Right hindlimb (tissue), 1 donor: ENCODE measurements at places on chromosomes 3 and 15.

- DNase-seq, result no peak
These were observed at the start of gene HESX1 for GRCh38 chr3:57199895-57200297. TSS of gene HESX1 (minus strand) at chr3:57199978. CDS start at chr3:57199918, 60 bp downstream.

GRCh38 chr3:186057594-186057993 lies 51.3 kb downstream of the ETV5 start:
- no peak for DNase-seq

DNA sequence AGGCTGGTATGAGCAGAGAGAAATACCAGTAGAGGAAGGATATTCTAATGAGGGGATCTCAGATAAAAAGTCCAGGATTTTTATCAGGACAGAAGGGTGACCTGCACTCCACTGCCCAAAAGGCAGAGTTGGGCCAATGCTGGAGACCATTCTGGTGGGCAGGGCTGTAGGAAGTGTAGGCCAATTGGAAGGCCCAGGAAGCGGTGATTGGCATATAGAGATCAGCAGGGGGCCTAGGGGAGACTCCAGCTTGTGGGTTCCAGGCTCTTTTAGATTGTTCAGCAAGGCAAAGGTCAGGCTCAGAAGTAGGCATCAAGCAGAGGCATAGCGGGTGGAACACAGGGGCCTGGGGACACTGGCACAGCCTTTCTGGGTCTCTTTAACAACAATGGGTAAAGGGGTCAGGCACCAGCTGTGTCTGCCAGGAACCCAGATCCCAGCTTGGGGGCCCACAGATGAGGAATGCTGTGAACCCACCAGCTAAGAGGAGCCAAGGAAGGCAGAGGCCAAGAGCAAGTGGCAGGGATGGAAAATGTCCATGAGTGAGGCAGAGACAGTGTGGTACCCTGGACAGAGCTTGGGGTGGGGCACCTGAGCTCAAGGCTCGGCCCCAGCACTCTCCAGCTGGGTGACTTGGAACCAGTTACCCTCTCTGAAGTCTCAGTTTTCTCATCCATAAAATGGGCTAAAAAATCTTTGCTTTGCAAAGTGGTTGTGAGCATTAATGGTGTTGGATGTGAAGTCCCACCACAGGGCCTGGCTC lies 27.0 kb upstream of the RASGRF1 start:
- DNase-seq, result no peak

DNA sequence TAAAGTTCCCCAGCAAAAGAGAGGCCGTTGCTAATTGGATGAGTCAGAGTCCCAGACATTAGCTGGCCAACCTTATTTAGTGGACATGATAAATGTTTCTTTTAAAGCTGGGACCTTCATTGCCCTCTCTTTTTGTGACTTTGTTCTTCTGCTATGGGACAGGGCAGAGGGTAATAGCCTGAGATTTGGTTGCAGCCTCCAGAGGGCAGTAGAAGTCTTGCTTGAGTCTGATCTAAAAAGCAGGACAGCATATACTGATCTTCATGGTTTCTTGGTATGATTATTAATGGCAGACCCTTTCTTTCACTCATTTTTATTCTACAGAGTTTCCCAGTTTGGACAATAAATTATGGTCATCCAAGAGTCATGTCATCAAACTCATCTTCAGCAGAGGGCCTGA lies 25.1 kb upstream of the ZKSCAN7 start:
- no peak for DNase-seq

GRCh38 chr3:157493627-157494550 lies 9.3 kb downstream of the VEPH1 start:
- DNase-seq, result peak; percentile 20

DNA sequence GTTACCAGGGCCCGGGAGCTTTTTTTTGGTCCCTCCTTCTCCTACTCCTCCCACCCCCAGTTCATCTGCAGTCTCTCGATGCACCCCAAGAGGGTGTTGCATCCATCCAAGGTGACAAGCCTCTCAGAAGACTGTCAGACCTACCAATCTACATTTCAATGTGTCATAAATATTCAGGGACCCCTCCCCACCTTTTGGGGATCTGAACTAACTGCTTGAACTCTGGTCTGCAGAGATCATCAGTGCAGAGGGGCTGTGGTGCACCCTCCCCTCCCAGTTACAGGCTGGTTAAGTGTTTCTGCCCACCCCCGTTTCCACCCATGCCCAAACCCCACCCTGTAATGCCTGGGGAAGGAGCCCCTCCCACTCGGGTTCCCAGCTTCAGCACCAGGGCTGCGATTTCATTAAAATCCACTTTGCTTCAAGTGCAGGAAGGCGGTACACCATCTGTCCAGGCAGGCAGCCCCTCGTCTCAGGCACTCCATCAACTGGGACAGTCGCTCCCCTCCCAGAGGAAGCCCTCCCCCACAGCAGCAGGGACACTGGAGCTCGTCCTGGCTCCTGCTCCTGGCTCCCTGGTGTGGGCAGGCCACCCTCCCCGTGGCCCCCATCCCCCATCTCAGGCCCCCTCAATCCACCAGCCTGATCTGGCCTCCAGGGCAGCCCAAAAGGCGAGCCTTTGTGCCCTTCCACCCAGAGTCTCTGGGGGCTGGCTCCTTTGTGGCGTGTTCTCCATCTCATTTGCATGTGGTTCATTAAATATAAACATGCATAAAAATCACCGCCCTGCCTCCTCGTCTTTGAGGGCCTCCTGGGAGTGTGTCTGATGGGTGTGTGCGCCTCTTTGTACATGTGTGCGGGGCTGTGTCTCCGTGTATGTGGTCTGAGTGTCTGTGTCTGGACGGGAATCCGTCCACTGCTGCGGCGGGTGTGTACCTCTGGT lies 32.3 kb downstream of the RNU5B-1 start:
- DNase-seq, result no peak

DNA sequence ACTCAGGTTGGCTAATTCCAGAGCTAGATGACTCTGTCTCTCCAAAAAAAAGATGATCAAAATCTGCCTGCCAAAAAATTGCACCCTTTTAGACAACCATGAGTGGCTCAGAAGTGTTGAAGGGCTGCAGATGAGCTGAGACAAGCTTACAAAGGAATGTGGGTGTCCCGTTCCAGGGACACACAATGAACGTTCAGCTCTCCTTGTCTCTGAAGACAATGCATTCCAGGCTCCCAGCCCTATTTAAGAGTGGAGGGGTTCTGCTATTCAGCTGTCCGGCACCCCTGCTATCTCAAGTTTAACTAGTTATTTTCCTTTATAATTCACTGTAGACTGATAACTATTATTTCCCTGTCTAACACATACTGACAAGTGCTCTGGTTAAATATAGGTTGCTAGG lies 355.1 kb upstream of the WNT5A start:
- no peak for DNase-seq

GRCh38 chr3:167253037-167253436 lies 127.1 kb downstream of the ZBBX start:
- DNase-seq, result no peak

DNA sequence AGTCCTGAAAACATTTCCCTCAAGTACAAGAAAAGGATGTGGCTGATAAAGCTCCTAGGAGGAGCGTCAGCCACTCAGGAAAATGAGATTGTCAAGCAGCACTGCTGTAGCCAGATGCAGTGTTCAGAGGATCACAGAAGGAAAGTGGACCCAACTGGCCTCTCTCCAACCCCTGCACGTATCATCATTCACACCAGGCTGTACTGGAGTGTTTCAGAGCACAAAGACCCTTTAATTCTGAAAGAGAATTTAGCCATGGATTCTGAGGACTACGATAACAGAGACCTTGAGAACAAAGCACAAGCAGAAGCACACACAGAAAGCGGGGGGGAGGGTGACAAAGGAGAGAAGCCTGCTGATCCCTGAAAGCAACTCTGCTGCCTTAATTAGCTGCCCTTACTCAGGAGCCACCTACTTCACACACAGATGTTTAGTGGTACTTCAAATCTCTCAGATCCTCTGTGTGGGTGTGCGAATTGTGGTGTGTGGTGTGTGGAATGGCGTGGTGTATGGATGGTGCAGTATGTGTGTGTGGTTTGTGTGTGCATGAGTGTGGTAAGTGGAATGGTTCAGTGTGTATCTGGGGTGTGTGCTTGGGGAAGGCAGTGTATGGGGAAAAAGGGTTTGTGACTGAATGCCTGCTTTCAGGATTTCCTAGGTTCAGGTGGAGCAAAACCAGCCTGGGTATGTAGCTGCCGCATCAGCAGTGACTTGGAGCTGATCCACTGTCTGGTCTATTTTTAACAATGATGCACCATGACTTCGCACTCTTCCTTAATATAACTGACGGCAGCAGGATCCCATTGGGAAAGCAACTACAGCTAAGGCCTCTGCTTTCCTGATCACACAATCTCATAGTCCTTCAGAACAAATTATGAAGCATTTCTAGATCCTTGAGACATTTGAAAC lies 192.5 kb downstream of the RSL24D1 start:
- DNase-seq, result no peak

- DNase-seq, result no peak
These were observed 146.9 kb downstream of the SV2B start for GRCh38 chr15:91246998-91247397.

GRCh38 chr15:41655716-41656115 lies 4.5 kb upstream of the MGA start:
- no peak for DNase-seq

GRCh38 chr15:71809346-71809745 lies 1.0 kb upstream of the NR2E3 start:
- DNase-seq, result no peak

- no peak for DNase-seq
These were observed 236.9 kb upstream of the KBTBD8 start for GRCh38 chr3:66761093-66761780.

- no peak for DNase-seq
These were observed 11.4 kb downstream of the CHAC1 start for GRCh38 chr15:40964634-40965033.

GRCh38 chr3:74624301-74624700 lies 9.8 kb upstream of the CNTN3 start:
- DNase-seq, result no peak

GRCh38 chr3:4906107-4906621 lies 73.1 kb upstream of the BHLHE40 start:
- DNase-seq, result no peak

DNA sequence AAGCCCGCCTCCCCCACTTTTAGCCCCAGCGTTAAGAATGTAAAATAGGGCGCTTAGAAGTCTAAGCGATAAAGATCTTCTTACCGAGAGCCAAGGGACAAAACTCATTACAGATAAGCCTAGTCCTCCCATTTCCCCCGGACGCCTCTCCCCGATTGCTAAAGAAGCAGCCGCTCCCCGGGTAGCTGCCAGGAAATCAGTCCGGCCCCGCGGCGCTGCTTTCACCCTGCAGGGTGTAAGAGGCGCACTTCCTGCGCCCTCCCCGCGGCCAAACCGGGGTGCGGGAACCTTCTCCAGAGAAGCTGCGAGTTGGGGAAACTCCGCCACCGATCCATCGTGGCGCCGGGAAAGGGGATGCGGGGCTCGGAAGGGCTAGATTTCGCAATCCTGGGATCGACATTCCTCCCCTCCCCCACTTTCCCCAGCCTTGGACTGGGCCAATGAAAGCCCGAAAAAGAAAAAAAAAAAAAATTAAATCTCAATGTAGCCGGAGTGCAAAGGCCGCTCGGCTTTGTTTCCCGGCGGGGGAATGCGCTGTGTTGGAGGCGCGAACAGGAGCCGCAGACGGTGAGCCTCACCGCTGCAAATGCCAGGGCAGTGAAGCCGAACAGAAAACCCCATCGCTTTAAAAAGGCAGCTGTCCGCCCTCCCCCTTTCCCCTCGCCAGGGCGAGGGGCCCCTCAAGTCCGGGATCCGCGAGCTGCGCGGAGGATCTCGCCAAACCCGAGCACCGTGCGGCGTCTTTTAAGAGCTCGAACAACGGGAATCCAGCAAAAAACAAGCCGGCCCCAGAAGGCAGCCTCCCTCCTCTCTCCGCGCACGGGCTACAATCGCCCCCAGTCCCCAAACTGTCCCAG lies 626 bp upstream of the PTPRG start:
- peak; percentile 89 for DNase-seq

- DNase-seq, result no peak
These were observed 34.3 kb upstream of the APH1B start for GRCh38 chr15:63243101-63243500.

- no peak for DNase-seq
These were observed 251.3 kb downstream of the CTNNB1 start for GRCh38 chr3:41450416-41451231.

DNA sequence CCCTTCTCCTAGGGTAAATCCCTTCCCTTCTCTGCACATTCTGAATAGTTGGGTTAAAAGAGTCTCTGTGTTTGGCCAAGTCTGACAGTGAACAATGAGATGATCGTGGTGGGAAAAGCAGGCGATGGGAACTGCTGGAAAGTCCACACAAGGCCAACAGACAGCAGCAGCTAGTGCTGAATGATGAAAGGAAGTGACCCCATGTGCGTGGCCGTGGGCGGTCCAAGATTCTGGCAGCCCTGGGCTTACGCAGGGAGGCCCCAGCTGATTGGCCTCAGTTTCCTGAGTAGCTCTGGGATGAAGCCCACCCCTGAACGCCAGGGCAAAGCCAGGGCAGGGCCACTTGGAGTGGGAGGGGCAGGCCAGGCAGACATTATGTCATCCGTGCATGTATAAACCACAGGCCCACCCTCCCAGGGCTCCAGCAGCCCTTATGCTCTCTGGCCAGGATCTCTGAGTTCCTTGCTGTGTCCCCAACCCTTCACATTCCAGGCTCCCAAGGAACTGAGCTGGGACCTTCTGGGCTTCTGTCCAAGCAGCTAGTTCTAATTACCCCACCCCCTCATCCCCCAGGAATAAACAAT lies 57.8 kb downstream of the CDC25A start:
- peak; percentile 93 for DNase-seq

GRCh38 chr3:176566757-176567156 lies 630.5 kb downstream of the TBL1XR1 start:
- no peak for DNase-seq

GRCh38 chr3:95797081-95797480 lies 1017.3 kb upstream of the EPHA6 start:
- DNase-seq, result no peak

DNA sequence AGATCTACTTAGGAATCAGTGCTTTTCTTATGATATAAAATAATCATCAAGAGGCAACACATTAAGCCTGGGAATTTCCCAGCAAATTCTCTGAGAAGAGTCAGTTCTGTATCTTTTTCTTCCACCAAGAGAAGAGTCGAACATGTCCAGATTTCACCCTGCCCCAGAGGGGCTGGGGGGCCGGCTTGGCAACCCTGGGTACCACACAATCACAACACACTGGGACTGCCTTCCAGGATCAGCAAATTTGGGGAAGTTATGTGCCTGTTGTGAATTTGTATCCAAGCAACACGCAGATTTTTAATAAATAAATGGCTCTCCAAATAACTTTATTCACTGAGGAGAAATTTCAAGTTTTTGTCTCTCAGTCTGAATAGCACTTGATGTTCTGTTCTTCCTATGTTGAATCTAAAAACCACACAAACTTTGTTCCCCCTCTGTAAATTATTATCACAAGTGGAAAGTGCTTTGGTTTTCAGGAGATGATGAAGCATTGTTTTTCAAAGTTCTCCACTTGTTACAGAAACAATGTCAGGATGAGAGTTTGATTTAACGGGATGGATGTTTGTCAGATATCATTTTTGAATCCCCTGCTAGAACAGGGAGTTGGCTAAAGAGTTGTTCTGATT lies 357.2 kb downstream of the ZNF385D start:
- peak; percentile 44 for DNase-seq
